Left renal pelvis (tissue), 4 donors: ENCODE measurements at places on chromosomes 1 and 21.

GRCh38 chr1:2496746-2497145 lies 20.7 kb downstream of the PLCH2 start:
- no peak for DNase-seq

DNA sequence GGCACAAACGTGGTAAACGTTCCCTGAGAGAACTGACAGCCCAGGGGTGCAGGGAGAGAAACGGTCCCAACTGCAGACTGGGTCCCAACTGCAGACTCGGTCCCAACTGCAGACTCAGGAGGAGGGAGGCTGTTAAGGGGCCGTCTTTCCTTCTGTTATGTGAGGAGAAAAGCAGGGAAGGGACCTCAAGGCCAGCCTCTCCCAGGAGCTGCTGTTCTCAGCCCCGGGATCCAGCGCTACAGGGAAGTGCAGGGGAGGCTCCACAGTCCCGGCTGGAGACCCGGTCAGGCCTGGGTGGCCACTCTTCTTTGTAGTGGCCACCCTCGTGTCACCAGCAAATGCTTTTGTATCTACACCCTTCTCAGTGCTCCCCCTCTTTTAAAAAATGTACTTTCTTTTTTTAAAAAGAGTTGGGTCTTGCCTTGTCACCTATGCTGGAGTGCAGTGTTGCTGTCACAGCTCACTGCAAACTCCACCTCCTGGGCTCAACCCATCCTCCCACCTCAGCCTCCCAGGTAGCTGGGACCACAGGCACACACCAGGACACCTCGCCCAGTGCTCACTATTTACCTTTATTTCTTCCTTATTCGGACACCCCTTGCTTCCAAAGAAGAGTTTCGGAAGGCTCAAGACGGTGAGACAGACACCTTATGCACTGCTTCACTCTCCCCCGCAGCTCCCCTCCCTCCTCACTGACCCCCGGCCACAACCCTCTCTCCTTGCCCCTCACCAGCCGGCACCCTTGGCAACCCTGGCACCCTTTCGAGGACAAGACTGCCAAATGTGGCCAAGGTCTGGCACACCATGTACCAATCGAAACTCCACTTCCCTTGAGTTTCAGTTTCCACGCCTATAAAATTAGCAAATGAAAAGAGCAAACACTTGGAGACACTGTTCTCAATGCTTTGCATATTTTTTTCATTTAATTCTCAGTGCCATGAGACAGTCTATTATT lies 21.8 kb downstream of the CAPN2 start:
- no peak for DNase-seq

GRCh38 chr1:35808450-35809113 lies 766 bp downstream of the AGO4 start:
- peak; percentile 21 for DNase-seq

DNA sequence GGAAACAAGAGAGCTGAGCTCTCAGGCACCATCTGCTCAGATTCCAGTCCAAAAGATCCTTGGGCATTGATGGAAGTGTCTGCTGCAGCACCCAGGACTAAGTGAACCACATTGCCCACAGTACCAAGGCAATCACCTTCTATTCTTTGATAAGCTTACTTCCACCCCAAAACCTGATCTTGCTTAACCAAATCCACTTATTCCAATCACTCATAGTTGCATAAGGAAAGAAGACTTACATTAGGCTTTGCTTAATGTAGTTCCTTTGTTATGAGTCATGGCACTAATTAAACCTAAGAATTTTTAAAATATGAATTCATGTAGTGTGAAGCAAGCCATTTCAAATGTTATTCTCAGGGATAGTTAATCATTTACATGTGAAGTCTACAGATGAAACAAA lies 84.5 kb downstream of the UCHL5 start:
- DNase-seq, result no peak

DNA sequence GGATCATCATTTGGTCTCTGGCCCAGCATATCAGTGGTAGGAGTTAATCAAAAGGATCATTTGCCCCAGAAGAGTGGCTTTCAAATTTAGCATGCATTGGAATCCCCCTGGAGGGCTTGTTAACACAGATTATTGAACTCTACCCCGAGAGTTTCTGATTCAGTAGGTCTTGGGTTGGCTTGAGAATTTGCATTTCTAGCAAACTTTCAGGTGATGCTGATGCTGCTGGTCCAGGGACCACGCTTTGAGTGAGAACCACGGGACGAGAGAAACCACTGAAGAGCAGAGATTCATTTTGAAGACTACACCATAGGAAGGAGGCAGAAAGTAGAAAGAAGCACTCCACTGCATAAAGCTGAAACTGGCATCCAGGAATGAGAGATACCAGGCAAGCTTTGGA lies 81.3 kb upstream of the DUSP10 start:
- DNase-seq, result no peak

- peak; percentile 46 for DNase-seq
These were observed 519 bp downstream of the FNBP1L start for GRCh38 chr1:93448292-93448982.

GRCh38 chr1:61241411-61241838 lies 159.1 kb downstream of the NFIA start:
- no peak for DNase-seq

GRCh38 chr1:201424146-201424545 lies 2.6 kb upstream of the TNNI1 start:
- no peak for DNase-seq

GRCh38 chr21:36076878-36077655 lies 7.2 kb downstream of the CBR1 start:
- DNase-seq, result no peak

DNA sequence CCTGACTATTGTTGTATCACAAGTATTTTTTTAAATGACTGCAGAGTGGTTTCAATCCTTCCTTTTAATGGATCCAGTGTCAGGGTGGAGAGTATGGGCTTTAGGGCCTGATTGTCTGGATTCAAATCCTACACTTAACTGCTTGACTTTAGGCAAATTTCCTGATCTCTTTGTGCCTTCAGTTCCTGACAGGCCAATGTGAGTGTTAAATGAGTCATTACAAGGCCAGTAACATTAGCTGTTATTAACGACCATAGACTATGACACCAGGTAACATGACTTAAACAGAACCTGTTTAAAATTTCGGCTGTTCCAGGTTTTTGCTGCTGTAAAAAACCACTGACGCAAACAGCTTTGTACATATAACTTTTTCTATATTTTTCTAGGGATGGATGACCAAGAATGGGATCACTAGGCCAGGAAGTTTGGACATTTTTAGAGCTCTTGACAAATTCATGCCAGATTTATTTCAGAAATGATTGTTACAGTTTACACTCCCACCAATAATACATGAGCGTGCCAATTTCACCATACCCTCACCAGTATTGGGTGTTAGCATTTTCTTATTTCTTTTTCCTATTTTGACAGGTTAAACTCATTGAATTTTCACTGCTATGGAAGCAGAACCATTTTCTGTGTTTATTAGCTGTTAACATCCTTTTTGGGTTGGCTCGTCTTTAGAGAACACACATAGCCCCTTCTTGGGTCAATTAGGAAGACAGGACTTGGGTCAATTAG lies 11.3 kb downstream of the ZNF362 start:
- no peak for DNase-seq

DNA sequence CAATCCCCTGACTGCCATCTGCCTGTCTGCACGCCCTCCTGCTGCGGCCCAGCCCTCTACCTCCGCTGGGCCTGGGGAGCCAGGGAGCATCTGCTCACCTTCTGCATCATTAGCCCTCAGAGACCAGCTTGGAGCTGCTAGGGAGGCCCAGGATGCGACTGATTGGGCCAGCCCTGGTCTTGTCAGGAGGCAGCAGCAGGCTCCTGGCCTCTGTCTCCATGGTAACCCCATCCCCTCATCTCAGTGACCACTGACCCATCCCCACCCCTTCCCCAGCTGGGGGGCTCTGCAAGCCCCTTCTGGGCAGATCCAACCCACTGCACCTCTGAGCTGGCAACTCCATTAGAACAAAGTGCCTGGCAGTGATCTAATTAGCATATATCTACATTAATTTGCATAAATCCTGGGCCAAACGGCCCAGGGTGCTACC lies 37.7 kb downstream of the NKAIN1 start:
- no peak for DNase-seq

DNA sequence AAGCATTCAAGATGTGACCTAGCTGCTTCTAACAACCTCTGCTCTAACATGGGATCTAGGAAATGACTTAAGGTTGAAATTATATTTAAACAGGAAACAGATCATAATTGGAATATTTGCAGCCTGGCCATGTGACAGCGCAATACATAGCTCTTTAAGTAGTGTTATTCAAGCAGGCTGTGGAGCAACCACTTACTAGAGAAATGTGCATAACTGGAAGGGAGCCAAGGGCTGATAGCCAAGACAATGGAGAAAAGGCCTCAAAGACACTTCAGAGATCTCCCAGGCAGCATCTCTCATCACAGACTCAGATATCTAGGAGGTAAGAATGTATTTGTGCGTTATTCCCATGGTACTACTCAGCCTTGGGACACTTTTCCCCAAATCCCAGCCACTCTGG lies 823.0 kb upstream of the PRMT6 start:
- DNase-seq, result no peak

DNA sequence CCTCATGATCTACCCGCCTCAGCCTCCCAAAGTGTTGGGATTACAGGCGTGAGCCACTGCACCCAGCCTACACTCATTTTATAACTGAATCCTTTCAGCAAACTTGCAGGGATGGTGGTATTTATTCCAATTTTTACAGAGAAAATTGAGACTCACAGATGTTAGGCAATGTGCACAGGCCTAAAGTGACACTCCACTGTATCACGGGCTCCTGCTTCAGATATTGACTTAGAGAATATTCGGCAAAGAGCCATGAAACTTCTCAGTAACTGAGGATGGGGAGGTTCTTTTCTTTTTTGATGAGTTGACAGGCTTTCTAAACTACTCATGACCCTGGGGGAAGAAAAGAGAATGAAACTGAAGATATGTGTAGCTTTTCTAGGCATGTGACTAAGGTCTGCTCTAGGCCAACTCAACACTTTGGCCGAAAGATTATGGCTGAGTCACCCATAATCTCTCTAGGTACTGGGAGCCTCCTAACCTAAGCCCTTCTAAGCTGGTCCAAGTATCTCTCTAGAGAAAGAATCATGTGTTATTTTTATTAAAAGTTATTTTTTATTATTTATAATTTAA lies 19.9 kb upstream of the PTCH2 start:
- DNase-seq, result no peak

DNA sequence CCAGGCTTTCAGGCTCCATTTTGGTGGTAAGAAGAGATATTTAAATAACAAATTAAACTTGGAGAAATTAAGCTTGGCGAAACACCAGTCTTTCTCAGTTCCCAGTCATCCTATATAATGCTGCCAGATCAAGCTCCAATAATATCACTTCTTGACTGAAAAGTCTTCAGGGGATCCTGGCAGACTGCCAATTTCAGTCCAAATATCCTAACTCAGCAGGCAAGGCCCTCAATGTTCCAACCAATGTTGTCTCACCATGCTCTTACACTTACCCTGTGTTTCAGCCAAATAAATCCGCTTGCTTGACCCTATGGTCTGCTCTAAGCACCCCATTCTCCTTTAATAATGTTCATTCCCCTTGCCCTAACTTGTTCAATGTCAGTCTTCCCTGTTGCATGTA lies 39.9 kb upstream of the BCL10 start:
- no peak for DNase-seq

DNA sequence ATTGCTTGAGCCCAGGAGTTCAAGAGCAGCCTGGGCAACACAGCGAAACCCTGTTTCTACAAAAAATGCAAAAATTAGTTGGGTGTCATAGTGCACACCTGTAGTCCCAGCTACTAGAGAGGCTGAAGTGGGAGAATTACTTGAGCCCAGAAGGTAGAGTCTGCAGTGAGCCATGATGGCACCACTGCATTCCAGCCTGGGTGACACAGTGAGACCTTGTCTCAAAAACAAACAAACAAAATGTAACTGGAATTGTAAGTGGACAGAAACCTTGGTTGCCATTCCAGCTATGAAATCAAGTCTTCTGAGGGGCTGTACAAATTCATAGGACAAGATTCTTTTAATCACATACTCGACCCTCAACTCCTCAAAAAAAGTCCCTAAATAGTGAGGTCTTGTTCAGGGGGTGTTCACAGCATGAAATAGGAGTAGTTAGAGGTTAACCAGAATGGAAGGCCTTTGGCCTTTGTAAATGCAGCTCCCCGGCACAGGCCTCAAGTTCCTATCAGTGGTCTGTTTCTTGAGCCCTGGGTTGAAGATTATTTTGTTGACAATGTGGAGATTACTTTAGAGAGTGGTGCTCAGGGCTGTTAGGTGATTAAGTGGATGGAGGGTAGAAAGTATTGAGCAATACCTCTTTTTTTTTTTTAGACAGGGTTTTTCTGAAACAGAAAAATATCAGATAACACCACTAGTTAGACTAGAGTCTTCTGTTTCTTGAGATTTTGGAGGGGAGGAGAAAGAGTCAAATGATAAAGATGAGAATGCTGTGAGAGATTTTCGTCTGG lies 138.7 kb upstream of the ZNF648 start:
- no peak for DNase-seq

DNA sequence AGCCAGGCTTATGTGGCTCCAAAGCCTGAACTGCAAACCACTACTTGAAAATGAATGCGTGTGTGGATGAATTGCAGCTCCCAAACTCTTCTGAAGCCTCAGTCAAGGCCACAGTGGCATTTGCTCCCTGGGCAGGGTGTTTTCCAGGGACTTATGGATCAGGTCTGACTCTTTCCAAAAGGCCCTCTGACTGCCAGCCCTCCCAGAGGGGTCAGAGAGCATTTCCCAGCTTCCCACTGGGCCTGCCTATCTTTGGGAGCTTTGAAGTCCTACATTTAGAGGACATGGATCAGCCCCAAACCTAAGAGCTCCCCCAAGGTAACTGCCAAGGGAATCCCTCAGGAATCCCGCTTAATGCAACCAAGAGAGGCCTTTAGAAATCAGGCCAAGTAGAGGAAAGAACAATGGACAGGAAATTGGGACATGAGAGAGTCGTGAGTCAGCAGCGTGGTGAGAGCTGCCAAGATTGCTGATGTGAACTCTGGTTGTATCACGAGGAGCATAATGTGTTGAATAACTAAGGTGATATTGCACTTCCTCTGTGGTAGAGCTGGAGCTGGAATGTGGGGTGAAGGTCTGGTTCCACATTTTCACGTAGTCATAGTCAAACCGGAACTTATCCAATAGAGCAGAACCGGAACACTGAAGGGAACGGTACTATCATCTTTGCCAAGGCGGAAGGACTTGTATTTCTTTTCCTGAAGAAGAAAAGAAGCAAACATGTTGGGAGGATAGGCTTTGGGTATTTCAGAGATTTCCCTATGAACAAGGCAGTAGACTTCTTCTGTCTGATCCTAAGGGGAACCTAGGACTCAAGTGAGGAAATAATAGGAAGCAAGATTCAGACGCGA lies 99.4 kb upstream of the JUN start:
- DNase-seq, result no peak

GRCh38 chr1:109714661-109715372 lies 2.8 kb downstream of the GSTM5 start:
- no peak for DNase-seq

- DNase-seq, result no peak
These were observed 81.9 kb downstream of the CASZ1 start for GRCh38 chr1:10714337-10715114.
